LoVo (cell line): ENCODE measurements at places on chromosomes 2 and 18.

DNA sequence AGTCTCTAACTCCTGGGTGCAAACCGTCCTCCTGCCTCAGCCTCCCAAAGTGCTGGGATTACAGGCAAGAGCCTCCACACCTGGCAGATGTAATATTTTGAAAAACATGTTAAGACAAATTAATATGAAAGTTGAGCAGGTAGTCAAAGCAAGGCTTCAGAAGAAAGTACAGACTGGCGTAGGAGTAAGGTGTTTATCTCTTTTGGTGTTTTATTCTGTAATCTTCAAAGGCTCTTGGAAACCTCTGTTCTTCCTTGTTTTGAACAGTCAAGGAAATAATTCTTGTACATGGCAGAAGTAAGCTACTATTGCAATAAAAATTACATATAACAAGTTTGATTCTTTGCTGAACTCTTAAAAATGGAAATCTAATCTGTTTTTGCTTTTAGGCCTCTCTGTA lies 5.3 kb downstream of the RNF138 start:
- DNase-seq = no peak

DNA sequence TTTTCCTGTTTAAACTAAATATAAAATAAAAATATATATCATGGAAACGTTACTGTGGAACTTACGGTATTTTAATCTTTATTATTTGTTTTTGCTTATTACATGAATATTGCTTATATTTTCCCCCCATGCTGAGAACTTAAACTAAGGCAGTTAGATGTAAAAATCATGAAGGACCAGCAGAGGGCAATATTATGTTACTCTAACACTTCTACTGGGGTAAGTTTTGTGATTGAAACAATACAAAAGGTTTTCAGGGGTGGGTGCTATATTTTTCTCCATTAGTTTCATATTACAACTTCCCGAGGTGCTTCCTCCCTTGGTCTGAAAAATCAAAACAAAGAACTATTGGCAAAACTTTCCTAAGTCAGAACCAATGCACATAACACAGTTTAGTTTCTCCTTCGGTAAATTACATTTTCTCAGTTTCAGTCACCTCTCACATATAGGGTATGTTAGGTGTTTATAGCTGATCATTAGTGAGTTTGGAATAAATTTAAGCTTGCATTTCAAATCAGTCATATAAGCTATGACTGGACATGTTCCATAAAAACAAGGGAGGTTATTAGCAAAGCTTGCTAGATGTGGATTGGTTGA lies 54.8 kb downstream of the ZNF407 start:
- peak; percentile 19 for DNase-seq

- peak; percentile 70 for DNase-seq
These were observed 75.2 kb upstream of the C2orf15 start for GRCh38 chr2:99066075-99066958.

DNA sequence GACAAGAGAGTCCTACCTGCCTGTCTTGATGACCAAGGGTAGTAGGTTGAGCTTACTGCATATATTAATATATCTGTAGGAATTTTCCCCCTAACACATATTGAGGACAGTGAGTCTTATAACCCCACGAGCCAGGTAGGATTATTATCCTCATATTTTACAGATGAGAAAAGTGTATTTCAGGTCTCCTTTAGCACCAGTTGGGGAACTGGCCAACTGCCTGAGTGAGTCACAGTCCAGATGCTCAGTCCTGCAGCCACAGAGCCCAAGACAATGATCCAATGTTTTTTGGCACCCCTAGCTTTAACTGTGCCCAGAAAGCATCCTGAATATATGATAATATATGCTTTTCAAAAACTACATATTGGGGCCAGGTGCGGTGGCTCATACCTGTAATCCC lies 30.8 kb upstream of the GLS start:
- DNase-seq = no peak

DNA sequence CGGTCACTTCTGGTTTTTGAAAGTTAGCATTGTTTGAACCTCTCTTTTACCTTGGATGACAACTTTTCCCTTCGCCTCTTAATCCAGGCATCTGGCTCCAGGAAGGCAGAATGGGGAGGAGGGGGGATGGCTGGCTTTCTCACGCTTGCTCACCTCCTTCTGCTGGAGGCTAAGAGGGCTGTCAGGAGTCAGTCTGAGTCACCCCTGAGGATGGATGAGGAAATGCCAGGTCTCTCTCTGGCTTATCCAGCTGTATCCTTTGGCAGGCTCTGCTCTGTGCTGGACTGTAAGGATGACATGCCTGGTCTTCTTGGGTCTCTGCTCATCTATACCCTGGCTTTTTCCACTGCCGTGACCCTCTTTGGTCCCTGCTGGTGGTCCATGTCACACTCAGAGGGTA lies 142.9 kb upstream of the GYPC start:
- DNase-seq = no peak

DNA sequence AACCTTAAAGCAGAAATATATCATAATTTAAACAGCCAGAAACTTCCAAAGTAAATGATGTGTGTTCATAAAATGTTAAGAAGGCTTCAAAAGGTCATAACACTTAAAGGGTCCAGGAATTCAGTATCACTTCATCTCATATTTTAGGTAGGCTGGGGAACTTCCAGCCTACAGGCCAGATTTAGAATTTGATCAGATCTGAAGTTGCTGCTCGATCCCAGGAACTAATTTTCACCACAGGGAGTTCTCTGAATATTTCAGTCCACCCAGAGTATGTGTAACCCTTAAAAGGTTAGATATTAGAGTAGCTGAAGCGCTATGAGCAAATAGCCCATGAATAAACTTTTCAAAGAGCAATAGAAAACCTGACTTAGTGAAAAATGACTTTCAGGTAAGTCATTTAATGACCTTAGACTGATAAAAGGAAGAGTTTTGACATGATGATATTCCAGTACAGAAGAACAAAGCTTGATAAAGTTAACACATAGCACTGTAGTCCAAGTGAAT lies 1.7 kb downstream of the WIPF1 start:
- no peak for DNase-seq

DNA sequence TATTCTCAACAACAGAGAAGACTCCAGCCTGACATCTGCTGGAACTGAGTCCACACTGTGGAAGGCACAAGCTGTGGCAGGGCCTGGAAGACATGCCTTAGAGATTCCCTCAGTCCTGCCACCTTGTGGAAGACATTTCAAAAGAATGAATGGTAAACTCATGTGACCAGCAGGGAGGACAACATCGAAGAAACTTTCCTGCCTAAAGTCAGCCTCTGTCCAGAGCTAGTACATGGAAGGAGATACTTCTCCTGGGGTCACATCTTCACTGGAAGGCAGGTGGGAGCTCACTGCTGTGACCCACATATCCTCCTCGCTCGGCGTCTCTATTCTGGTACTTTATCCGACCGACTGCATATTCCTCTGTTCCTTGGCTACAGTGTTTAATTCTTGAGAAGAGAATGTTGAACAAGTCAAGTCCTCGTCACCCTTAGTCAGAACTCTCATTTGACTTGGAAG lies 59.5 kb downstream of the PUM2 start:
- DNase-seq = peak; percentile 69

GRCh38 chr18:79496237-79496977 lies 100.7 kb downstream of the NFATC1 start:
- no peak for DNase-seq

DNA sequence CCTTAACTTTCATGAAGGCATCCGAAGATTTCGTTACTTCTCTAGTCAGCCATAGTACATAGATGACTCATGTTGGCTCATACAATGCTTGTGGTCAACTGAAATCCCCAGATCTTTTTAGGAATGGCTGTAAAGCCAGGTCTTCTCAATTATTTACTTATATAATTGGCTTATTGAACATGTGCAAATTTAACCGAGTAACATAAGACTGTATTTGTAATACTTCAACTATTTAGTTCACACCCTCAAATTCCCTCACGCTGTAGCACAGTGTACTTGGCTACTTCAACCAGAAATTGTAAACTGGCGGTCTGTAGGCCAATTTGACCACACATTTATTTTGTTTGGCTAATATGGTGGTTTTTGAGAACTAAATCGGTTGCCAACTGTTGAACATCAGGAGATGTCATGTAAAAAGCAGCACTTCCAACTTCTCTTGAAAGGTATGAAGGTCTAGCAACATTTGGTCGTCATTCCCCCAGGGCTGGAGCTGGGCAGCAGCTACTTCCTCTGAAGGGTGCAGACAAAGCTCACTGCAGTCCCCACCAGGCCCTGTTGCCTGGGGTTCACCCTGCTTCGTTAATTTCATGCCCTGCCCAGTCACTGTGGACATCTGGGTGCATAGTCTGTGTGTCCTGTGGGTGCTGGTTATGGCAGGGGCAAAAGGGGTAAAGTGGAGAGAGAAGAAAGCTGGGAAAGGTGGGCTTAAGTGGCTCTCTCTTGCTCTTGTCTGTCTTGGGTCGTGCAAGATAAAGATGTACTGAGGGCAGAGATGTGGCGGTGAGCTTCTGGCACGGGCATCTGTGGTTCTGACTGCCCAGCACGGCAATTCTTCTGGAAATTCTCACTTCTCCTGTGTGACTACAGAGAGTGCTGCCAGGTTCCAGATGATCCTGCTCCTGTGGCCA lies 3.2 kb upstream of the SH3RF3 start:
- DNase-seq = peak; percentile 68

- no peak for DNase-seq
These were observed 327.5 kb upstream of the SALL3 start for GRCh38 chr18:78652001-78652545.

GRCh38 chr2:177882501-177882900 lies 190.1 kb downstream of the PDE11A start:
- DNase-seq = no peak

- DNase-seq = peak; percentile 32
These were observed 37.2 kb downstream of the CASP10 start for GRCh38 chr2:201220102-201220570.

DNA sequence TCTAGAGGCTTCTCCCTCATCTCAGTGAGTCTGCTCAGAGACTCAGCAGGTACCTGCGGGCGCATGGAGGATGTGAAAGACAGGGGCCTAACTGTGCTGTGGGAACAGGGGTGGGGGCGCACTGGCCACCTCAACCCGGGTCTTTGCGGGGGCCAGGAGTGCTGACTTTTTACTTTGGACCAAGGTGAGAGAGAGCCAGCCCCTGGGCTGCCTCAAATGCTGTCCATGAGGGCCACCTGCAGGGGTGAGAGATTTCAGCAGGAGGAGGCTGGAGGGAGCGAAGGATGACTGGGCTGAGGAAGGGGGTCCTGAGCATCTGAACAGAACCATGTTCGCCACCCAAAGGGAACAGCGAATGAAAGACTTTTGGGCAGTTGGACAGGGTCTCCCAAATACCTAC lies 129.4 kb downstream of the TNS1 start:
- no peak for DNase-seq

GRCh38 chr2:208129744-208130711 lies at the start of gene CRYGC:
Gene CRYGC (minus strand): TSS chr2:208129828. CDS start chr2:208129792, 36 bp downstream.
- no peak for DNase-seq

DNA sequence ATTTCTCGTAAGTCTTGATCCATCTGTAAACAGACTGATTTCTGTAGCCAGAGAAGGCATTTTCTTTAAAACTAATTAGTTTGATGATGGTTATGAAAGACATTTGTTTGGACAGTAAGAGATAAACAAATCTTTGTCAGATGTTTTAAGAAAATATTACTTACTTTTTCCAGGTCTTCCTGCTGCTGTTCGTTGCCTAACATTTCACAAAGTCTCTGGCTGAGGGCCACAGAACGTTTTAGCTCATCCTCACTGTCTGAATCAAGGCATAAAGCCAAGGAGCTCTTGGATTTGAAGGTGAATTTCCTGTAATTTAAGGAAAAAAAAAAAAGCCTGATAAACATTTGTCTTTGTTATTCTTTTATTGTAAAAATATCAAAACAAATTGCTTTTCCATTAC lies 57.8 kb downstream of the VIL1 start:
- no peak for DNase-seq

DNA sequence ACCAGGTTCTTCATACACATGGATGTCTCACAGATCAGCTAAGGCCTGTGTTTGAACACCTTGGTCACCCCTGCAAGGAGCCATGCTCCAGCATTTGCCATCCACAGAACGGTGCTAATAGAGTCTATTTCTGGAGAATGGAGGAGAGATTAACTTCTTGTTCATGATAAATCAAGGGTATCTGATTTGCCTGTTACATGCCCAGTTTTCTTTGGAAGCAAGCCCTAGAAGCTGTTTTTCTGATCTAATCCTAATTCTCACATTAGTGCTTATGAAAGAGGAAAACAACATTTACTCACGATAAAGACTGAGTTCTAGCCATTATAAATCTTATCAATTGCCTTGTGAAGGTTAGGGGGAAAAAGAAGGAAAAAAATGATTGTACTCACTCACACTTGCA lies 119.6 kb upstream of the DTNA start:
- no peak for DNase-seq

DNA sequence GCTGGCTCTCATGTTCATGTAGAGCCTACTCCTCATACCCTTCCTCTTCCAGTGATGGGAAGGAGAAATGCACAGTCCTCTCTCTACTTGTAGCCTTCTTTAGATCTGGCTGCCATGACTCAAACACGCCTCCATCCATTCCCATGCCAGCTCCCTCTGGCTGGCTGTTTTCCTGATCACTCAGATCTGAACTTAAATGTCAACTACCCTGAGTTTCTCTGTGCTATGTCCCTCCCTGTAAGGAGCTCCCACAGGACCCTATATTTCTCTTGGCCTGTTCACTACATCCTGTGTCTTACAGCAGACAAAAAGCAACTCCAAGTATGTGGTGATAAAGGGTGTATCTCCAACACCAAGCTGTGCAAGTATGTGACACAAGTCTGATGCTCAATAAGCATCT lies 152.4 kb downstream of the TCF4 start:
- no peak for DNase-seq

DNA sequence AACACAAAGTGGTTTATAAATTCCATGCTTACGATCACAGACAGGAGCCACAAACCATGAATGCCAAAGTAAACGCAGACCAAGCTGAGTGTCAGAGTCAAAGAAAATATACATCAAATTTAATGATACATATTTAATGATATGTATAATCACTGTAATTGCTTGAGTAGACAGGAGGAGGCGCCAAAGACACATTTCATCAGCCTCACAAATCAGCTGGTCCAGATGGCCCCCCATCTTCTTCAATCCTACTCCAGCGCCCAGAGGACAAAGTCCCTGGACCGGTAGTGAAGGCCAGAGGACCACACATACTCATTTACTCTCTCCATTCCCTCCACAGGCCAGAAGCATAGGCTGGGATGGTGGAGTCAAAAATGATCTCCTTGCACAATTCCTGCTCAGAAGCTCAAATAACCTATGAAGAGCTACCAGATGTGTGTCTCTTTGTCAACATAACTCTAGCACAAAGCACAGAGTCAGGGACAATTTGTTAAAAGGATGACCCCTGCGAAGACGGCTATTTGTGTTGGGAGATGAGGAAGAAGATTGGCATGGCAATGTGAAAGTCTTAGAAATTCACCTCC lies 149.3 kb upstream of the PGAP1 start:
- DNase-seq = no peak
